T-helper 2 cell (primary cell): ENCODE measurements at places on chromosomes 5 and 9.

GRCh38 chr9:134775081-134775951 is 105.3 kb upstream of the FCN2 start:
- no peak for DNase-seq

GRCh38 chr5:125310749-125311148 is 564.3 kb upstream of the ZNF608 start:
- DNase-seq: no peak

- DNase-seq: no peak
These were observed 85.2 kb downstream of the RASGRF2 start for GRCh38 chr5:81045389-81045807.

DNA sequence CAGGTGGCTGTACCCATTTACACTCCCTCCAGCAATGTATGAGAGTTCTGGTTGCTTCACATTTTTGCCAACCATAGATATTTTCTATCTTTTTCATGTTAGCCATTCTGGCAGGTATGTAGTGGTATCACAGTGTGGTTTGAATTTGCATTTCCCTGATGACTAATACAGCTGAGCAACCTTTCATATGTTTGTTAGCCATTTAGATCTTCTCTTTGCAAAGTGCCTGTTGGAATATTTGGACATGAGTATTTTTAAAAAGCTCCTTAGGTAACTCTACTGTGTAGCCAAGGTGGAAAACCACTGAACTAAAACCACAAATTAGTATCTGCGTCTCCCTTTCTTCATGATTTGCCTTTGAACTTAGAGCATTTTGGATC is 31.9 kb downstream of the IRF1 start:
- no peak for DNase-seq

DNA sequence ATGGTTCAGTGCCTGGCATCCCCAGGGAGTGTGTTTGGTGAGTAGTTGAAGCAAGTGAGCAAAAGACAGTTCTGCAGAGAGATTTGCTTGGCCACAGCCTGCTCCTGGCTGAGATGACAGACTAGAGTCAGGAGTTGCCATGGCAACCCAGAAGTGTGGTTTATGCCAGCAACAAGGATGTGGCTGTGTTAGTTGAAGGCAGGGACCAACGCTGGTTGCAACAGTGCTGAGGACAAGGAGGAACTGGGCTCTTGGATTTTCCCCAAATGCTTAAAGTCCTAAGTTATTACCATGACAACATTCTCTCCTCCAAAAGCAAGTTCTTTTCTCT is 2.7 kb downstream of the NXNL2 start:
- no peak for DNase-seq

- no peak for DNase-seq
These were observed 162.9 kb upstream of the FTMT start for GRCh38 chr5:121688781-121689180.

- DNase-seq: no peak
These were observed 173.3 kb upstream of the VLDLR start for GRCh38 chr9:2448193-2448738.

GRCh38 chr9:124496075-124496449 is 11.1 kb downstream of the NR5A1 start:
- DNase-seq: no peak

DNA sequence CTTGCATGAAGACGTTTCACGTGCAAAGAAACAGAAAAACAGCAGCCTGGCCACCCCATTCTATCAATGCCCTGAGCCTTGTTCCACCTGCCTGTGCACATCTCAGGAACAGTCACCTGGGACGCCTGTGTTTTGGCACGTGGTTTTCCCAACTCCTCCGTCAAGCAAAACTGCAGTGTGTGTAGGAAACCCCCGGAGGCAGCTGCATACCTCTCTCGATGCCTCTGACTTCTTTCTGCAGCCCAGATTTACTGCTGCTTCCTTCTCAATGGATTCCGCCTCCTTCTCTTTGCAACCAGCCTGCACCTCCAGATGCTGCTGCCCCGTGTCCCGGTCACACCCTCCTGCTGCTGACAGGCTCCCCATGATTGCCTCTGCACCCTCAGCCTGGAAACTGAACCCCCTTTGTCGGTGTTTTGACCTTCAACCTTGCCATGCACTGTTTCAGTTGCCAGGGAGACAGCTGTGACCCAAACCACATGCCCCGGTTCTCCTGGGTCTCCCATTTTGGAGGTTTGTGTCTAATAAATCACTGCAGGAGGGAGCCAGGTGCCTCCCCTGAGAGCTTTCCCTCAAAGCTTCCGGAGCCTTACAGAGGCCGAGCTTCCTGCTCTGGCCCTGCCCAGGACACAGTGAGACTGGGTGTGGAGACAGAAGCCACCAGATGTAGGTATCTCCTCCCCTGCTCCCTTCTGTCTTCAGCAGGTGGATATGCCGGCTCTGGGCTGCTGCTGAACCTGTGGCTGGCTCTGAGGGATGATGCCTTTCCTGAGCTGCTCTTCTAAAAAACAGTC is 395.5 kb upstream of the IRX1 start:
- no peak for DNase-seq

DNA sequence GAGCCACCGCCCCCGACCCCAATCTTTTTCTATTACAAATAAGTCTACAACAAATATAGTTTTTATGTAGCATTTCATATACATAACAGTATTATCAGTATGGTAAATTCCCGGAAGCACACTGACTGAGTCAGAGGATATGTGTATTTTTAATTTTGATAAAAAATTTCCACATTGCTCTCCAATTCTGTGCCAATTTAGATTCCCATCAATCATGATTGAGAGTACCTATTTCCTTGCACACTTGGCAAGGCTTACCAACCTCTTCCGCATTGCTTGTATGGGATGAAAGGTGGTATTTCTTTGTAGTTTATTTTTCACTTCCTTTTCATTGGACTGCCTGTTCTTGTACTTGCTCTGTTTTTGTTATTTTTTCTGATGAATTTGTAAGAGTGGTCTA is 204.6 kb downstream of the RFX3 start:
- no peak for DNase-seq

GRCh38 chr5:109324931-109325330 is 84.8 kb downstream of the PJA2 start:
- no peak for DNase-seq

GRCh38 chr9:110655754-110656641 is 12.6 kb upstream of the MUSK start:
- no peak for DNase-seq

DNA sequence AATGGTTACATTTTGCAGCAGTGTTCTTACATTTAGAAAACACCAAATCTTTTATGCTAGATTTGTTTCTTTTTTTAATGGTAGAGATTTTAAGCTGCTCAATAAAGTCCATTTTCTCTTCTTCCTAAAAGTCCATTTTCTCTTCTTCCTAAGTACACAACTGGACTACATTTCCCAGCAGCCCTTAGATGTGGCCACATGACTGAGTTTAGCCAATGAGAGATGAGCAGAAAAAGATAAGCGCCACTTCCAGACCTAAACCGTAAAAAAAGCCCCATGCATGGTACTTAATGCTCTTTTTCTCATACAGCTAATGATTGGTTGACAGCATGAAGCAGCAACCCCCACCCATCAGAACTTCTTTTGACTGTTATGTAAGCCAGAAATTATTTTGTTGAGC is 206.7 kb downstream of the FAM114A2 start:
- DNase-seq: no peak

- no peak for DNase-seq
These were observed 5.4 kb downstream of the ZNF608 start for GRCh38 chr5:124740991-124741583.

- no peak for DNase-seq
These were observed 194.8 kb downstream of the HSPA4 start for GRCh38 chr5:133246376-133247150.

- no peak for DNase-seq
These were observed 165.3 kb downstream of the TMEM167A start for GRCh38 chr5:82911910-82912309.

DNA sequence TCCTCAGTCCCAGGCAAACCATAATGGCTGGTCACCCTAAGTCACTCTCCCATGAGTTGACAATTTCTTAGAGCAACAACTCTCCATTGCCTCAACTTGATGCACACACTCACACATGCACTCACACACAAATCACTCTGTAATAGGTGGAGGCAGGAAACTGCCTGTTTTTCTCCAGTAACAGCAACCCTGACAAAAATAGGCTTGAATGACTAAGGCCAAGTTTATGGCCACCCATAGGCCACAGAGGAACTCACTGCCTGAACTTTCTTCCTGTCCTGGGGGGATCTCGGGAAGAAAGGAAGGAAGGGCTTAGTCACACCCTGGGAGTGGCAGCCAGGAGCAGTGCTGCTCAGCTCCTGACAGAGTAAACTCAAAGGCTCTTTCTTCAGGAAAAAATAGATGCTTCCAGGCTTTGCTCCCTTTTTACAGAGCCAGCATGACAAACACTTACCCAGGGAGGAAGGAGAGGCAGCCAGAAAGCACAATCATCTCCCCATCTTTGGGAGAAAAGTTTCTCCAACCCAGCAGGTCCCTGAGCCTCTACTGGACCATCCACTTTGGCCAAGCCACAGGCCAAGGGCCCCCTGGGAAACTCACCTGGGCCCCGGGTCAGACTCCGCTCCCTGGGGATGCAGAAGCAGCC is 368 bp downstream of the SH3TC2 start:
- no peak for DNase-seq

DNA sequence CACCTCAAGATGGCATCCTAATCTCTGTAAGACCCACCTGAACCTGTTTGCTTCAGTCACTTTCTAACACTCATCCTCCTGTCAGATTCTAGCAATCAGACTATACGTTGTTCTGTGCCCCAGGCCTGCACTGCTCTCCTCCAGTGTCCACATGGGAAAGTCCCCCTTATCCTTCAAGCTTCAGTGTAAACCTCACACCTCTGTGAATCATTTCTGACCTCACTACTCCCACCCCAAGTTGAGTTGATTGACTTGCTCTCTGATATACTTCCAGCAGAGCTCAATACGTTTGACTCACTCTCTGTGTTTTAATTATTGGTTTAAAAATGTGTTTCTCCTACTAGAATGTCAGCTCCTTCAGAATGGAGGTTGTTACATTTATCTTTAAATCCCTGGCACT is 240.2 kb downstream of the FBXL17 start:
- no peak for DNase-seq

DNA sequence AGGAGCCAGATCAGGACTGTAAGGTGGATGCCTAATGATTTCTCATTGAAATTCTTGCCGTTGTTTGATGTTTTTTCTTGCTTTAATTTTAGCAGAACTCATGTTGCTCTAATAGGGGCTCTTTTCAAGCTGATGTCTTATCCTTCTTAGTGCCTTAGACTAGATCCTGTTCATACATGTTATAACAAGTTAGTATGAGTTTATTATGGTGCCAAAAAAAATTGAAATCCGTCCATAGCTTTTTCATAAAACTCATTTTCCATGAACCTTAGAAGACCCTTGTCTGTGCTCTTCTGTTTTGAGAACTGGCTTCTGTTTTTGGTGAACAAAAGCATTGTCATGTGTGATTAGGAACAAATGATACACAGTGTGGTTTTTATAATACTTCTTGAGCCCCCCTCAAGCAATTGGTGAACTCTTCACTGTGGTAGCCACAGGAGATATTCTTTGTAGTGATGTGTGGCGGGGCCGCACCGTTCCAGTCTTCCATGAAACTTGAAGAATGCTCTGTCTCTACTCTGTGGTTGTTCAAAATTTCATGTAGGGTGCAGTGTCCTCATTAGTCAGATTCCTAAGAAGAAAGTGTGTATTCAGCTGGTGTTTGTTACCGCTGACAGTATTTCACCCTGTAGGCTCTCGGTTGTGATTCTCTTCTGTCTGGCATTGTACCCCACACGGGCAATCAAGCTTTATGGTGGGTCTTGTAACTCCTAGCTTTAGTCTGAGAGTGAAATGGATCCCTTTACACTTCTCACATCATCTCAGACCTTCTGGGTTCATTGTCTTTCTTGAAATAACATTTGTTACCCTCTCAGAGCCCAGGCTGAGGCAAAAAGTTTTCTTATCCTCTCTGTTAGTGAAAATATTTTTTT is 10.7 kb downstream of the OTULIN start:
- DNase-seq: no peak

DNA sequence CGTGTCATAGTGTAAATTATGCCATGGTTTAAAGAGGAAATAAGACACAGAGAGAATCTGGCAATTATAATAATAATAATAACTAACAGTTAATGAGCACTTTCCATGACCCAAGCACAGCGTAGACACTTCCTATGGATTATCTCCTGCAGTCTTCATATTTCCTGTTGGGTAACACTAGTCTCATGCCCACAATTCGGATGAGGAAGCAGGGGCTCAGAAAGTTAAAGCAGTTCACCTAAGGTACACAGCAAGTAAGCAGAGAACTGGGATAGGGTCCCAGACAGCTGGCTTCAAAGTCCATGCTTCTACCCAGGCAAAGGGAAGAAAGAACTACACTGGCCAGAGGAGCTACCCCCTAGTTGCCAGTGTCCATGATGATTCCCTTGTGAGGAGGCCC is 27.9 kb upstream of the TGFBI start:
- DNase-seq: no peak

DNA sequence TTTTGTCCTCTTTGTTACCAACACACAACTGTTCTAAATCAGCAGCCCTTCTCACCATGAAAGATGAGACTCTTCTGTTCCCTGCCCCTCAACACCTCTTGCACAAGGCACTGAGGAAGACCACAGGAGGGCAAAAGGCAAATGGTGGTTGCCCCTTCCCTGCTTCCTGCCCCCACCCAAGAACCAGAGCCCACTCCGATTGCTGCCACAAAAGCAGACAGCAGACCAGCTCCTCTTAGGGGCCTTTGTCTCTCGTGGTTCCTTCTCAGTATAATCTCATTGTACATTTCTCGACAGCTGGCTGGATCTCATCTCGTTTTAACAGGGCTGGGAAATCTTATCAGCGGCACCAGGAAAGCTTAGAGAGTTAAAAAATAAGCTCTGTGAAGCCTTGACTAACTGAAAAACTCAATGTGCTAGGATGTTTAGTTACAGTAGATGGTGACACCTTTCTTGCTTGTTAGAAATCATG is 1.1 kb downstream of the MVB12B start:
- DNase-seq: no peak

DNA sequence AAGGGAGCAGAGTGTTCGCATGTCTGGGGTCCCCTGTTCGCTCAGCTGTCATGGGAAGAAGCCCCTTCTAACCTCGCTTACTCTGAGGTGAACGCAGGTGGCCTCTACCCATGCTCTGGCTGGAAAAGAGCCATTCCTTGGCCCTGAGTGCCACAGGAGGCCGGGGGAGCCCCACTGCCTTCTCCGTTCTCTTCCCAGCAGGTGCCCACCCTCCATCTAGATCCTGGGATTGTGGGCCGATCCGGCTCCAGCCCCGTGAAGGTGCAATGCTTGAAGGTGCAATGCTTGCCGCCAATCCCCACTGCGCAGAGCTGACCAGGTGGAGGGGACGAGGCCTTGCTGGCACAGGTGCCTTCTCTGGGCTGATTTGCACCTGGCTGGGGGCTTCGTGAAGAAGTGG is 95.4 kb downstream of the MRPL36 start:
- no peak for DNase-seq

- no peak for DNase-seq
These were observed 10.5 kb downstream of the GRAMD2B start for GRCh38 chr5:126433701-126434100.
